Activated naive CD8-positive, alpha-beta T cell treated with anti-CD3 and anti-CD28 coated beads for 36 hours (primary cell): ENCODE measurements at places on chromosomes 13 and 19.

DNA sequence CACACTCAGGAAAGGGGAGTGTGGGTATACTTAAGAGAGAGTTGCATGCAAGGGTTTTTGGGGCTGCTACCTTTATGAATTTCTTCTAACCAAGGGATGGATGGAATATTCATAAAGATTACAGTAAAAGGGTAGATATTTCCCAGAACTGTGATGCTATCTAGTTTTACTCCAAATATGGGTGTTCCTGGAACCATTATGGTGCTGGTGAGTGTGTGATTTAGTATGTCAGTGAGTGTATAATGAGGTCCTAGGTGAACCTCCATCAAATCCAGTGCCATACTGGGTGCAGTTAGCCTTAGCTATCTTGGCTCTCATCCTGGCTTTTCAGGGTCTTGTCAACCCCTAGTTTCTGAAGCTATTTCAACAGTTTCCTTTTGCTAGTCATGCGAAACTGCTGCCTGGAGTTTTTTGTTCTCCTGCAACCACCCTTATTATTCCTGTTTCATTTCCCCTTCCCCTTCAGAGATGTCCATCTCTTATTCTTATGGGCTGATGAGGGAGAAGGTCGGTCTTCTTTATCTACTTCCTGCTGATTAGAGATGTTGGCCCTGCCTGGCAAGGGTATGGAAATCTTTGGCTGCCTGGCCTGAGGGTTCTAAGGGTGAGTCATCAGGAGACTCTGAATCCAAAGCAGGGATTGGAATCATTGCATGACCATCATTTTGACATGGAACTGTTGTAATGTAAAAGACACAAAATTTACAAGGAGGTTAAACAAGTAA, 202.3 kb downstream of the NBEA start:
- H3K36me3 ChIP-seq = peaks cover 14% of the 10 kb centered on the region
- no peak overlapping the region for H3K27ac ChIP-seq
- no peak for DNase-seq
- peaks cover 7% of the 10 kb centered on the region for H3K4me1 ChIP-seq
- H3K27me3 ChIP-seq = no peaks in the 10 kb centered on the region

DNA sequence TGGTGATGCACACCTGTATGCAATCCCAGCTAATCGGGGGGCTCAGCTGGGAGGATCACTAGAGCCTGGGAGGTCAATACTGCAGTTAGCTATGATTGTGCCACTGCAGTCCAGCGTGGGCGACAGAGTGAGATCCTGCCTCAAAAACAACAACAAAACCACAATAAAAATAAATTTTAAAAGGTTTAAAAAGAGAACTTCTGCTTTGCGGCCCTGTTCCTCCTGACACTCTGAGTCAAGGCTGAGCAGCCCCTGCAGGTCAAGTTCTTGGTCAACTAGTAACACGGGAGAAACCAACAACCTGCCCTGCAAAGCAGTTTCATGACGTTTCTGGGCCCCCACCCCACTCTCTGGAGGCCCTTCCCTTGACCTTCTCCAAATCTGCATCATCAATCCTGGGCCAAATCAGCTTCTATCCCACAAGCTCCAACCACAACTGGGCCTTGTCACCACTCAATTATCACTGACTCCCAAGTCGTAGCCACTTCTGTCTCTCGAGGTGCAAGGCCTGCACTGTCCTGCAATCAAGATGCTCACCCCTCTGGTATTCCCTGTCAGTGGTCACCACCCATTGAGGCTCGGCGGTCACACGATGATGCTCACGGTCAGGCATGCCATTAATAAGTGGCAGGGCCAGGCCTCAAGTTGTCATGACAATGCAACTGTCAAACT, 7.5 kb downstream of the ELAVL1 start:
- peaks cover 24% of the 10 kb centered on the region for H3K36me3 ChIP-seq
- no peak for DNase-seq
- no peak overlapping the region for H3K4me3 ChIP-seq

DNA sequence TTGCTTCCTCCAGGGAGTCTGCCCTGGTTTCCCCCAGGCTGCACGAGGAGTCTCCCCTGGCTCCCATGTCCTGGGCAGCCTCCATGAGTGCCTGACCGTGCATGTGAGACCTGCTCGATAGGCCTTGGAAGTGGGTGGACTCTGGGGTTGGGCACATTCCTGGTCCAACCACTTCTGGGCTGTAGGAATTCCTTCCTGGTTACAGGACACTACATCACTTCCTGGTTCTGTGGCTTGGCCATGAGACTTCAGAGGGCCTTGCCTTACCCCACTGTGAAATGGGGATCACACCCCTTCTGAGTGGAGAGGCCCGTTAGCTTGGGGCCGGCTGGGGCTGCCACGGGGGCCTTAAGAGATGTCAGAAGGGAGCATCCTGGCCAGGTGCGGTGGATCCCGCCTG, 4.0 kb upstream of the ZNF628 start:
- H3K36me3 ChIP-seq = no peaks in the 10 kb centered on the region
- DNase-seq = no peak
- no peak overlapping the region for H3K4me3 ChIP-seq
- H3K27me3 ChIP-seq = no peaks in the 10 kb centered on the region
- H3K27ac ChIP-seq = no peak overlapping the region

- H3K36me3 ChIP-seq = no peaks in the 10 kb centered on the region
- H3K27me3 ChIP-seq = no peaks in the 10 kb centered on the region
- peaks cover 4% of the 10 kb centered on the region for H3K4me1 ChIP-seq
- H3K27ac ChIP-seq = no peak overlapping the region
- H3K4me3 ChIP-seq = no peak overlapping the region
- no peak for DNase-seq
Measured at GRCh38 chr13:21033856-21034602, 27.4 kb downstream of the LATS2 start.

DNA sequence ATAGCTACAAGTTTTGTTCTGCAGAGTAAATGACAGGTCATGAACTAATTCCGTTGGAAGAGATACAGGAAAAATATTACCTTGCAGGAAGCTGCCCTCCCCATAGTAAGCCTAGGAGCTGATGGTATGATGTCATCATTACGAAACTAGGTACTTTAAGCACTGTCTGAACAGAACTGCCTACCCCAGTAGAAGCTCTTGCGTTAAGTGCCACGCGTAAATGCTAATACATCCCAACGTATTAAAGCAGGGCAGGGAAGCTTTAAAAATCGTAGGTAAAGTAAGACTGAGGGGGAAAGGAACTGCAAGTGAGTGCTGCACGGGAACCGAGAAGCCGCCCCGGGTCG, 572 bp downstream of the UGGT2 start:
- no peak for DNase-seq
- peaks cover 65% of the 10 kb centered on the region for H3K27me3 ChIP-seq
- H3K4me1 ChIP-seq = peaks cover 7% of the 10 kb centered on the region
- peaks cover 2% of the 10 kb centered on the region for H3K36me3 ChIP-seq
- H3K27ac ChIP-seq = no peak overlapping the region

DNA sequence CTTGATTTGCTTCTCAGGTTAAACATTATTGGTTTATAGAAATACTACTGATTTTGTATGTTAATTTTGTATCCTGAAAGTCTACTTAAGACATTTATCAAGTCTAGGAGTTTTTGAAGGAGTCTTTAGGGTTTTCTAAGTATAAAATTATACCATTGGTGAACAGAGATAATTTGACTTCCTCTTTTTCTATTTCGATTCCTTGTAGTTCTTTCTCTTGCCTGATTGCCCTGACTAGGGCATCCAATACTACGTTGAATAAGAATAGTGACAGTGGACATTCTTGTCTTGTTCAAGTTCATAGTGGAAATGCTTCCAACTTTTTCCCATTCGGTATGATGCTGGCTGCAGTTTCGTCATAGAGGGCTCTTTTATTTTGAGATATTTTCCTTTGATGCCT, 807.5 kb upstream of the SLC10A2 start:
- no peak overlapping the region for H3K27ac ChIP-seq
- no peak overlapping the region for H3K4me3 ChIP-seq
- no peaks in the 10 kb centered on the region for H3K4me1 ChIP-seq
- DNase-seq = no peak
- no peaks in the 10 kb centered on the region for H3K27me3 ChIP-seq
- no peaks in the 10 kb centered on the region for H3K36me3 ChIP-seq

DNA sequence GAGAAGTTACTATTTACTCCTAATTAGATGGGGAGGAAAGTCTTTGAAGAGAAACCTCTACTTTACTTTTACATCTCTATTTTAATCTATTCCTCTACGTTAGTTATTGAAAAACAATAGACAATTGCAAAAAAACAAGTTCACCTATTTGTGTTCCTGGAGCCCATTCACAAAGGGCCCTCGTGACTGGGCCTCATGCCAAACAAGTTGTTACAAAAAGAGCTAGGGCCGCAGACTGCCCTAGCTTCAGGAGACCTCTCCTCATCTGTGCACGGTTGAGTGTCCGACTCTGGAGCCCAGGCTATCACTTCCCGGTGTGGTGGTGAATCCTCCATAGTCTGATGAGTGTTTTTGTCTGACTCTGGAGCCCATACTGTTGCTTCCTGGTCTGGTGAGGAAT, 190.9 kb downstream of the ZNF486 start:
- no peaks in the 10 kb centered on the region for H3K4me1 ChIP-seq
- no peaks in the 10 kb centered on the region for H3K27me3 ChIP-seq
- no peak overlapping the region for H3K4me3 ChIP-seq
- no peak for DNase-seq
- no peak overlapping the region for H3K27ac ChIP-seq

DNA sequence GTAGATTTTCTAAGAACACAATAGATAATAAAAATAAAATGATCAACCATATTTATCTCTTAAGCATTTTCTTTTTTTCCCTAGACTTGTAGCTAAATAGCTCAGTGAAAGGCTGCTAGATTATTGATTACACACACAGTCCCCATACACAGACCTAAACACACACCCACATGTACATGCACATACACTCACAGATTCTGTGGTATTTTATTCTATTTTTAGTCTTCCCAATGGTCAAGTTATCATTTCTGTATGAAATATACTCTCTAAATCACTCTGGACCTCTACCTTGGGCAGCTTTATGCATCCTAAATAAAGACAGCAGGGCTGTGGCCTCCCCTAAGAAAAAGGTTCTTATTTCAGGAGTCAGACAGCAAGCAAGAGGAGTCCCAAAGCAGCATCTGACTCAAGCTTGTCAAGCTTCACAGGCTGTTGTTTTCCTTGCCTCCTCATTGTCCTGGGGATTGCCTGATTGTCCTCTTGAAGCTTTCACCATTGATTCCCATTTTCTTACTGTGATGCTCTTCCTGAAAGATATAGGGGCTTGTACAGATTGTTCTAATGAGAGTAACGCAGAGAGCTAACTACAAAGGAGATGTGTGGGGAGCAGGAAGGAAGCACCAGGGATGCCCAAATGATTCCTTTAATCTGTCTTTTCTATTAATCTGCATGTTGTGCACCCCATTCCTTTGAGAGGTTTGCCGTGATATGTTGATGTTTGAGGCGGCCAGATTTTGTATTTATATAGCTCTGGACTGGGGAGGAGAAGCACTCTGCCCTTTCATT, 986.5 kb downstream of the PCDH17 start:
- no peaks in the 10 kb centered on the region for H3K4me1 ChIP-seq
- no peak overlapping the region for H3K4me3 ChIP-seq
- no peaks in the 10 kb centered on the region for H3K36me3 ChIP-seq
- H3K27me3 ChIP-seq = no peaks in the 10 kb centered on the region
- no peak overlapping the region for H3K27ac ChIP-seq

DNA sequence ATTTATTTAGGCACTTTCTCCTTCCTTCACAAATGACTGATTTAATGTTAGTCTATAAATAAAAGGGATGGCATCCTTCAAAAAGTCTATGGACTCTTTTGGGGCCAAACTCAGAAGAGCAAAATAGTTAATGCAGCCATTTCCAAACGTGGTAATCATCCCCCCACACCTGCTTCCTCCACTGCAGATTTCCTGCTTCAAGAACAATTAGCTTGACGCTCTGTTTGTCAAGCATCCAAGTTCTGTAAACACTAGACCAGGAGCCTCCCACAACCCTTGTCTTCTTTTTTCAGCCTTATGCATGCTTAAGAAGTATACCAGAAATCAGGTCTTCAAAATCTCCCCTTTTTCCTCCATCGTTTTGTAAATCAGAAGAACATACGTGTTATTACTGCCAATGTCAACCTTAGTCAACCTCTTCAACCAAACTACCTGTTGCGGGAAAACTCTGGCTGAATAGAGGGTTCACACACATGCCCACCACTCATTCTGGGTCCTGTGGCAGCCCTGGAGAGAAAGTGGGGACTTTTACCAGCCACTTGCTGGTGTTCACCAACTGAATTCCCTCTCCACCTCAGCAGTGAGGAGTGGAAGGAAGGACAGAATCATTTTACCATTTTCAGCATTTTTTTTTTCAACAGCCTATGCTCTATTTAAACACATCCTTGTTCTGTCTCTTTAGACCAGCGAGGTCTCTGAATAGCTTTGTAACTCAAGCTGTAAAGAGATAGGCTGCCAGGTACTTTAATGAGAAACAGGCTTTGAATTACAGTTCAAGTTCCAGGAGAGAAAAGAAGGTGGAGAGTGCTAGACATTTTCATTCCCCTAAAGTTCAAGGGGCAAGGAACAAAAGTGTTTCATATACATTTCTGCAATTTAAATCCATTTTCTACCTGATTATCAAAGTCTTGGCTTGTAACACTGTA, 39.1 kb downstream of the EFNB2 start:
- DNase-seq = no peak
- peaks cover 79% of the 10 kb centered on the region for H3K27me3 ChIP-seq
- H3K27ac ChIP-seq = no peak overlapping the region
- H3K4me3 ChIP-seq = no peak overlapping the region
- H3K36me3 ChIP-seq = no peaks in the 10 kb centered on the region
- H3K4me1 ChIP-seq = peaks cover 13% of the 10 kb centered on the region

GRCh38 chr19:482186-483041, 13.9 kb upstream of the MADCAM1 start:
- H3K4me3 ChIP-seq = no peak overlapping the region
- no peak for DNase-seq
- H3K4me1 ChIP-seq = peaks cover 10% of the 10 kb centered on the region
- peaks cover 17% of the 10 kb centered on the region for H3K36me3 ChIP-seq

DNA sequence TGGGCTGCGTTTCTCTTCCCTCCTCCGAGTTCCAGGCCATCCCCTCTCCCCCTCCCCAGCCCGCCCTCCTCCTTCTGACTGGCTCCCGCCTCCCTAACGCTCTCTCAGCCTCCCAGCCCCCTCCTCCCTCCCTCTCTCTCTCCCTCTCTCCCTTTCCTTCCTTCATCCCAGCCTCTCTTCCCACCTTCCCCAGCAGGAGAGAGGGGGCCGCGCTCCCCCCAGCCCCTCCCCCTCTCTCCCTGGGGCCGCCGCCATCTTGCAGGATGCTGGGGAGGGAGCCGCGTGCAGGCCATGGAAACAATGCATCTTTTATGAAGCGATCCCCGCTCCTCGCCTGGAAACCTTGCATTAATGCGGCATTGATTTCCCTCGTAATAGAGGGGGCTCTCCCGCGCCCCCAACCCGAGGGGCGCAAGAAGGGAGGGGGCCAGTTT, 42.6 kb upstream of the ADGRL1 start:
- peak; percentile 26 for DNase-seq
- no peaks in the 10 kb centered on the region for H3K36me3 ChIP-seq
- peaks cover 9% of the 10 kb centered on the region for H3K4me1 ChIP-seq
- peak overlapping the region; percentile 81 for H3K27ac ChIP-seq
- peak overlapping the region; percentile 61 for H3K4me3 ChIP-seq
- H3K27me3 ChIP-seq = no peaks in the 10 kb centered on the region

- peak overlapping the region; percentile 96 for H3K27ac ChIP-seq
- no peaks in the 10 kb centered on the region for H3K27me3 ChIP-seq
- H3K4me3 ChIP-seq = peak overlapping the region; percentile 85
Measured at GRCh38 chr19:46620716-46621115, 4.2 kb downstream of the PTGIR start.

- no peak for DNase-seq
- H3K4me3 ChIP-seq = peak overlapping the region; percentile 85
- no peaks in the 10 kb centered on the region for H3K36me3 ChIP-seq
- peaks cover 5% of the 10 kb centered on the region for H3K4me1 ChIP-seq
Measured at GRCh38 chr19:17246681-17247425, 1.1 kb upstream of the NR2F6 start.
